Heart left ventricle (tissue), 16 donors: ENCODE measurements at places on chromosomes 1 and 21. TPM values are rescaled to one million over a fixed set of nuclear protein-coding genes. Genes with fewer than 3 reads are reported as not detected.

GRCh38 chr1:212106286-212106792 is 70.8 kb downstream of the DTL start:
- no peak overlapping the region for H3K27ac ChIP-seq
- H3K36me3 ChIP-seq = no peaks in the 10 kb centered on the region
- DNase-seq = no peak

IL24 gene
- polyA plus RNA-seq = 1.6 TPM

SCMH1 gene
- polyA plus RNA-seq = 36.0 TPM

- no peaks in the 10 kb centered on the region for H3K4me1 ChIP-seq
- H3K27ac ChIP-seq = no peak overlapping the region
- H3K27me3 ChIP-seq = no peaks in the 10 kb centered on the region
- no peak for DNase-seq
- no peak overlapping the region for H3K4me3 ChIP-seq
Observed at GRCh38 chr1:244405856-244406255, 45.9 kb downstream of the ADSS2 start.

DNA sequence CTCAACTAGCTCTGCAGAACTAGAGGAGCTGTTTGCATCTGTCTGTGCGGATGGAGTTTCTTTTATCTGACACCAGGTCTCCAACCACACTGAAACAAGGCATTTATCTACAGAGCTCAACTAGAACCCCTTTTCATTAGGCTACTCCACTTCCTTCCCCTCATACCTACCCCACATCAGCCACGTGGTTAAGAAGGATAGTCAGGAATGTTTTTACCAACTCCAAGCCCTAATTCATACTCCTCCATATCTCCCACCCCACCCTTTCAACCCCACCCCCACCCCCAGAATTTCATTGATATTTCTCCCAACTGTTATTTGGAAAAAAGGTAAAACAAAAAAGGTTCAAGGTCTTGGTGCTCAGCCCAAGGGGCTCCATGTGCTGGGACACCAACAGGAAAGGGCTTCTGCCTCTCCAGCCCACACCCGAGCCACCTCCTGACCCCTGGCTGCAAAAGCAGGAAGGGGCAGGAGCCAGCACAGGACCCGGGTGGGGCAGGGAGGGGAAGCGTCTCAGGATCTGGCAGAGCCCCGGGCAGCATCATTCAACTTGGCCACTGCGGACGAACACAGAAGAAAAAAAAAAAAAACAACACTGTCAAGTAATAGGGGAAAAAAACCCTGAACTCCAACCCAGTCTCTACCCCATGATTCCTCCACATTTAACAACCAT is 7.0 kb downstream of the ENSA start:
- H3K4me3 ChIP-seq = no peak overlapping the region
- H3K27ac ChIP-seq = peak overlapping the region; percentile 68
- H3K36me3 ChIP-seq = peaks cover 36% of the 10 kb centered on the region
- DNase-seq = peak; percentile 72
- H3K27me3 ChIP-seq = no peaks in the 10 kb centered on the region
- peaks cover 46% of the 10 kb centered on the region for H3K4me1 ChIP-seq

GRCh38 chr1:33738976-33739375 is 124.9 kb upstream of the HMGB4 start:
- H3K36me3 ChIP-seq = no peaks in the 10 kb centered on the region
- DNase-seq = no peak
- no peak overlapping the region for H3K27ac ChIP-seq

DNA sequence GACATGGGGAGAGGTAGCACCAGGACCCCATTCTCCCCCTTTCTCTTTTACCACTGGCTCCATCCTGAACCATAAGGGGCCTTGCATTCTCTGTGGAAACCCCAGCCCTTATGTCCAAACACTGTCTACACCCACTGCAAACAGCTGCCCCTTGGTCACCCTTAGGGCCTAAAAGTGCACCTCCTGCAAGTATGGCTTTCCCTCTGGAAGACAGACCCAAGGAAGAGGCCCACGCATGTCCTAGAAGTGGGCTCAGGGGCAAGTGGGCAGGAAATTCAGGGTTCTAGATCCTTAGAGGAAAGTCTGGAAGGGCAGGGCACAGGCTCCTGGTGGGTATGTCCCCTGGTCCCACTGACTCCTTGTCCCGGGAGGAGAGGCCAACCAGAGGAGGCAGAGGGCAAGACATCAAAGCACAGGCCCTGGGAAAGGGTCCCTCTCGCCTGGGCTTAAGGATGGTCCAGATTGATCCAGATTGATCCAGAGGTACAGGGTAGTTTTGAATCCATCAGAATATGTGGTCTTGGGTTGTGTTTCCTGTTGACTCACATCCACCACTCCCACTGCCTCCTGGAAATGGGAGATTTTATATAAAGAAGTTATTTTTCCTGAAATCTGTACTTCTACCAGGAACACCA is 150.9 kb downstream of the GRIK3 start:
- H3K27me3 ChIP-seq = no peaks in the 10 kb centered on the region
- DNase-seq = no peak
- H3K4me1 ChIP-seq = no peaks in the 10 kb centered on the region
- no peak overlapping the region for H3K27ac ChIP-seq

ACP6 gene
- polyA plus RNA-seq = 9.3 TPM

- H3K27me3 ChIP-seq = no peaks in the 10 kb centered on the region
- H3K36me3 ChIP-seq = peaks cover 65% of the 10 kb centered on the region
- no peak overlapping the region for H3K4me3 ChIP-seq
- no peak overlapping the region for H3K27ac ChIP-seq
- no peak for DNase-seq
- peaks cover 9% of the 10 kb centered on the region for H3K4me1 ChIP-seq
Observed at GRCh38 chr1:177933881-177934280, 36.0 kb downstream of the SEC16B start.

ABCA4 gene
- 0.08 TPM for polyA plus RNA-seq

GRCh38 chr1:203098445-203098844 is 12.6 kb upstream of the MYOG start:
- H3K4me1 ChIP-seq = no peaks in the 10 kb centered on the region
- no peaks in the 10 kb centered on the region for H3K36me3 ChIP-seq
- DNase-seq = no peak
- no peak overlapping the region for H3K4me3 ChIP-seq
- no peaks in the 10 kb centered on the region for H3K27me3 ChIP-seq

DNA sequence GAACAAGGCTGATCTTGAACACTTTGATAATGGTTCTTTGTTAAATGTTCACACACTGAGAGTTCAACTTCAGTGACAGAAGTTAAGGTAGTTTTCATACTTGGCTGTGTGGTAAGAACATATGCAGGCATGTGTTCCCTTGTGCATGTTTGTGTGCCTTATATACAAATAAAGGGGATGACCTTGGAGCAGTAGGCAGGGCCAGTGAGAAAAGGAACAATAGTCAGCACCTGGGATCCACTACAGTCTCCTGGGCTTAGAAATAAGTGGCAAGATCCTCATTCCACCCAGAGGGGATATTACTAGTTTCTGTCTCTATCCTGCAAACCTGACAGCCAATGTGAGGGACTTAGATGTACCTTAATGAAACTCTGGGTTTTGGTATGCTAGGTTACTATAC is 50.3 kb upstream of the DMRTA2 start:
- no peak overlapping the region for H3K4me3 ChIP-seq
- DNase-seq = no peak
- no peaks in the 10 kb centered on the region for H3K4me1 ChIP-seq
- H3K36me3 ChIP-seq = peaks cover 33% of the 10 kb centered on the region
- no peaks in the 10 kb centered on the region for H3K27me3 ChIP-seq

- H3K36me3 ChIP-seq = no peaks in the 10 kb centered on the region
- no peak overlapping the region for H3K4me3 ChIP-seq
- no peaks in the 10 kb centered on the region for H3K27me3 ChIP-seq
- no peak overlapping the region for H3K27ac ChIP-seq
Observed at GRCh38 chr1:182122256-182122912, 60.9 kb upstream of the ZNF648 start.

KCNE1 gene
- polyA plus RNA-seq = 4.3 TPM

DNA sequence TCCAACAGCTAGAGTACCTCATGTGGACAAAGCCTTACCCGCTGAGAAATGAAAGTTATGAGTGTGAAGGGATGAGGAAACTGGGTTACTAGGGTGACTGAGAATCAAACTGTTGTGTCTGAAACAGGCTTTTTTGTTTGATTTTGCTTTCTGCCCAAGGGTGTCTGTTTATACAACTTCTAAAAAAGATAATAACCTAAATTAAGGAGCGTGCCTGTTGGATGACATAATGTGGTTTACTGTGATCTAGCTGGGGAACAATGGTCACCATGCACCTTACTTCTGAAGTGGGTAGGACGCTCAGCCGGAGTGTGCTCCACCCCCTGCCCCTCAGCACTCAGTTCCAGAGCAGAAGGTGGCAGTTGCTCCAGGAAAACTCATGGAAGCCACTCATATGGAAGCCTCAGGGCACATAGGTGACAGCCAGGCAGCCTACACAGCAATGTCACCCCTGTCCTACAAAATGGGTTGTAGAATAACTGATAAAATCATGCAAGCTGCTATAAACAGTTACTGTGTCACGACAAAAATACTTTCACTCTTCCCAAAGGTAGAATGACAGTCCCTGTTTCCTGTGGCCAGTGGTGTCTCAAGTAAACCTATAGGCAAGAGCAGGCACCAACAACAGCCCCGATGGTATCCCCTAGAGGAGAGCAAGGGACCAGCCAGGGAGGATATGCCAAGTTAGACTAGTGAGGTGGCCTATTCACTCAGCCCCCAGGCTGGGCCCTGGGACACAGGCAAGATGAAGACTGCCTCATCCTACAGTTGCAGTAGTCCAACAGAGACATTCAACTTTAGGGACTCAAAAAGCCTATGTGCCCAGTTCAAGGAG is 29.3 kb downstream of the SIPA1L2 start:
- no peak overlapping the region for H3K4me3 ChIP-seq
- peak overlapping the region; percentile 27 for H3K27ac ChIP-seq
- H3K36me3 ChIP-seq = peaks cover 12% of the 10 kb centered on the region
- no peaks in the 10 kb centered on the region for H3K27me3 ChIP-seq

DNA sequence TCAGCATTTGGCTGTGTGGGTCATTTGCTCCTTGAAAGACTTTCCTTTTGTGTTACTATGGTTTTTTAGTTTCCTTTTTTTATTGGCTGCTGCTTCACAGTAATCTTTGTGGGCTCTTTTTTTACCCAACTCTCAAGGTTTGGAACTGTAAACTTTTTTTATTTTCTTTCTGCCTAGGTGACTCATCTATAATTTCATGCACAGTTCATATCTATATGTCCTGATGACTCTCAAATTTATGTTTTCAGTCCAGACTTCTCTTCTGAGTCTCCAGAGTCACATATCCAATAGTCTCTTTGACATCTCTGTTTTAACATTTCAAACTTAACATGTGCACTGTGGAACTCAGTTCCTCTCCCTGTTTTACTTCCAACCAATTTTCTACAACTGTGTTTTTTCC is 83.4 kb downstream of the ATF6 start:
- peaks cover 11% of the 10 kb centered on the region for H3K4me1 ChIP-seq
- H3K27ac ChIP-seq = no peak overlapping the region
- peaks cover 56% of the 10 kb centered on the region for H3K36me3 ChIP-seq
- no peak for DNase-seq
- no peak overlapping the region for H3K4me3 ChIP-seq

DNA sequence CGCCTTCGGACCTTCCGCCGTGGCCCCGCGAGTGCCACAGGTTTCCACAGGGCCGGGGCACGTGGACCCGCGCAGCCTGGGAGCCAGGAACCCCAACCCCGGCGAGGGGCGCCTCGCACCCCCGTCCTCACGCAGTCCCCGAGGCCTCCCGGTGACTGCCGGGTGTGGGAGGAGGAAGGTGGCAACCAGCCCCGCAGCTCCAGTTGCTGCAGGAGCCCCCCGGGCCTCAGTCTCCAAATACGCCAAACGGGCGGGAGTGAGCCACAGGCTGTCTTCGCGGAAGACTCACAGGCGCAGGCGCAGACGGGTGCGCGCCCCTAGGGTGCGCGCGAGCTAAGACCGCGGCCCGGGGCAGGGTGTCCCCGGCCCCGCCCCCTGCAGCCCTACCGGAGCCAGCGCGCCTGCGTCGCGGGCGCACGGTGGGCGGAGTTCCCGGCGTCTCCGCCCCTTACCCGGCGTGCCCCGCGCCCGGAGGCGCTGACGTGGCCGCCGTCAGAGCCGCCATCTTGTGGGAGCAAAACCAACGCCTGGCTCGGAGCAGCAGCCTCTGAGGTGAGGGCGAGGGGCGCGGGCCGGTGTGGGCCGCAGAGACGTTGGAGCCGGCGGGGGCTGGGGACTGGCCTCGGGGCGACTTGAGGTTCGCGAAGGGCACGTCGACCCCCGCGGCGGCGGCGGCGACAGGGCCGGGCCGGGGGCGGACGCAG is at the start of gene ARF1:
TSS of gene ARF1 (plus strand) at position 495 of the 704 bp plus-strand sequence. CDS start 14,407 bp downstream, outside the sequence.
- H3K27me3 ChIP-seq = no peaks in the 10 kb centered on the region
- no peaks in the 10 kb centered on the region for H3K36me3 ChIP-seq
- H3K27ac ChIP-seq = peak within 1 kb of the TSS; percentile 100
- H3K4me1 ChIP-seq = peaks cover 50% of the 10 kb centered on the region
- peak; percentile 96 for DNase-seq

DNA sequence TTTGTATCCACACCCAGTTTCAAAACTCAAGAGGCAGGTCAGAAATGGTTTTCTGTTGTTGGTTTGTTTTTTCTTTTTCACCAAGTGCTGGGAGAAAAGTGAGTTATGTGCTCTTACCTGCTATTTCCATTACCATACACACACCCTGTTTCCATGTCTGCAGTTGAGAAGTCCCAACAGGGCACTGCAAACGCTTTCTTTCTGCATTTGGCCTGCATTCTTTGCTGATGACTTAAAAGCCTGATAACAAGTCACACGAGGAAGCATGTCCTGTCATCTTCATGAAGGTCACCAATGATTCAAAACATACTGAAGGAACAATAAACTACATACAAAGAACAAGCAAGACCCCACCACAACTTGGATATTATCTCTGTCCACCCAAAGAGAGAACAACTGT is 24.8 kb upstream of the KCNE1 start:
- no peaks in the 10 kb centered on the region for H3K27me3 ChIP-seq
- peaks cover 24% of the 10 kb centered on the region for H3K4me1 ChIP-seq
- H3K27ac ChIP-seq = peak overlapping the region; percentile 78
- DNase-seq = no peak

WNT9A gene
- 0.54 TPM for polyA plus RNA-seq

- H3K27ac ChIP-seq = no peak overlapping the region
- no peak overlapping the region for H3K4me3 ChIP-seq
- H3K4me1 ChIP-seq = peaks cover 11% of the 10 kb centered on the region
- no peak for DNase-seq
Observed at GRCh38 chr1:236860101-236860500, 65.0 kb downstream of the MTR start.

GRCh38 chr1:220882061-220882891 is 3.0 kb downstream of the HLX start:
- peak overlapping the region; percentile 95 for H3K4me3 ChIP-seq
- peak; percentile 71 for DNase-seq
- H3K27ac ChIP-seq = peak overlapping the region; percentile 97
- peaks cover 34% of the 10 kb centered on the region for H3K4me1 ChIP-seq
- H3K36me3 ChIP-seq = peaks cover 29% of the 10 kb centered on the region
- peaks cover 5% of the 10 kb centered on the region for H3K27me3 ChIP-seq

- H3K27ac ChIP-seq = no peak overlapping the region
- no peaks in the 10 kb centered on the region for H3K36me3 ChIP-seq
- peaks cover 6% of the 10 kb centered on the region for H3K4me1 ChIP-seq
- H3K27me3 ChIP-seq = no peaks in the 10 kb centered on the region
- DNase-seq = no peak
Observed at GRCh38 chr1:159935719-159936272, 9.6 kb downstream of the IGSF9 start.
